ENCODE measurements at places on chromosomes 6 and 20.

GRCh38 chr6:139427199-139427598, 52.8 kb upstream of the CITED2 start:
- no peak for DNase-seq
- H3K27ac ChIP-seq, result peak overlapping the region; percentile 54
- no peaks in the 10 kb centered on the region for H3K36me3 ChIP-seq
- H3K27me3 ChIP-seq, result no peaks in the 10 kb centered on the region
- no peak overlapping the region for H3K4me3 ChIP-seq
- peaks cover 40% of the 10 kb centered on the region for H3K4me1 ChIP-seq

DNA sequence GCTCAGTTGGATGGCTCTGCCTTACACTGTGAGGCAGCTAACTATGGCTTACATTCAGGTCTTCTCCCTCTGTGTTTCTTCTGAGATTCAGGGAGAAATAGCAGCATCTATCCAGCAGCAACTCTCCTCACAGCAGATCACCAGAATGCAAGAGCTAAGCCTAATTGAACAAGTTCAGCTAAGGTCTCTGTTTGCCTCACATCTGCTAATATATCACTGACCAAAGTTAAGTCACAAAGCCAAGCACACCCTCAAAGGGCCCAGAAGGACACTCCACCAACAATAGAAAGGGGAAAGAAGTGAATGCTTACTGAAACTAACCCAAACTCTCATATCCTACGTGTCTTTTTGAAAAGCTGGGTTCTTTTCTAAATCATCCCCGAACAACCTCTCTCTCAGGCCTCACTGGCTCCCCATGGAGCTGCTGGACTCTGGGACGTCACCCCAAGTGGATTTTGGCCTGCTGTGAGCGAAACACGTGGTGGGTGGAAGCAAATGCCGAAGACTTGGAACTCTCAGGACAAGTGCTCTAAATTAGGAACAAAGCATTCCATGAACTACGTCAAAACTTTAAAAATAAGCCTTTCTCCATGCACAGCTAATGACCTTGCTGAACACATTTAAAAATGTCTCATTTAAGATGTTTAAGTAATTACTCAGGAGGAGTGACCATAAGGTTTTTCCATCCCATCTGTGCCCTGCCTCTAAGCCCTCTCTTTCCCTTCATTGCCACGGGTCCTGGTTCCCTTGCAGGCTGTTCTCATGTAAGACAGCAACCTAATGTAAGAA, 167.5 kb upstream of the PLCB4 start:
- peaks cover 13% of the 10 kb centered on the region for H3K4me1 ChIP-seq
- no peak overlapping the region for H3K27ac ChIP-seq
- no peak for DNase-seq
- peaks cover 5% of the 10 kb centered on the region for H3K36me3 ChIP-seq
- no peak overlapping the region for H3K4me3 ChIP-seq

GRCh38 chr6:35310265-35310831, 12.7 kb downstream of the DEF6 start:
- peaks cover 31% of the 10 kb centered on the region for H3K27me3 ChIP-seq
- no peaks in the 10 kb centered on the region for H3K4me1 ChIP-seq
- H3K36me3 ChIP-seq, result no peaks in the 10 kb centered on the region
- no peak overlapping the region for H3K27ac ChIP-seq
- H3K4me3 ChIP-seq, result no peak overlapping the region
- DNase-seq, result no peak

DNA sequence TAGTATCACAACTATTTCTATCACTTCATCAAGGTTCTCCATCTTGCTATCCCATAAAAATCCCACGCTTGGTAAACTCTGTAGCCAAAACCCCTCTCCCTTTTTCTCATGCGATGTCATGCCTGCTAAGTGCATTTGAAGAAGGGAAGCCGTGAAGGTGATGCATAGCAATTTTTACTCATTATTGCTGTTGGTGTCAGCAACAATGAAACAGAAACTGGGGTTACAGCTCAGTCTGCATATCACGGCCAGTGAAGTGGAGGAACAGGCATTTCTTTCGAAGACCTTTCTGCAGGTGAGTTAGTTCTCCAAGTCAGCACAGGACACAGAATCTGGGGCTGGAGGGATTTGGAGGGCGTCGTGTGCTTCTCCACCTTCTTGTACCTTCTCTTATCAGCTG, 5.8 kb downstream of the UNC93A start:
- no peak overlapping the region for H3K4me3 ChIP-seq
- H3K27ac ChIP-seq, result no peak overlapping the region
- H3K36me3 ChIP-seq, result peaks cover 8% of the 10 kb centered on the region
- H3K4me1 ChIP-seq, result peaks cover 2% of the 10 kb centered on the region

- H3K4me1 ChIP-seq, result peaks cover 37% of the 10 kb centered on the region
- H3K4me3 ChIP-seq, result peak overlapping the region; percentile 72
- no peak for DNase-seq
- no peaks in the 10 kb centered on the region for H3K36me3 ChIP-seq
Observed at GRCh38 chr6:157980288-157981131, 1.2 kb upstream of the SYNJ2 start.

DNA sequence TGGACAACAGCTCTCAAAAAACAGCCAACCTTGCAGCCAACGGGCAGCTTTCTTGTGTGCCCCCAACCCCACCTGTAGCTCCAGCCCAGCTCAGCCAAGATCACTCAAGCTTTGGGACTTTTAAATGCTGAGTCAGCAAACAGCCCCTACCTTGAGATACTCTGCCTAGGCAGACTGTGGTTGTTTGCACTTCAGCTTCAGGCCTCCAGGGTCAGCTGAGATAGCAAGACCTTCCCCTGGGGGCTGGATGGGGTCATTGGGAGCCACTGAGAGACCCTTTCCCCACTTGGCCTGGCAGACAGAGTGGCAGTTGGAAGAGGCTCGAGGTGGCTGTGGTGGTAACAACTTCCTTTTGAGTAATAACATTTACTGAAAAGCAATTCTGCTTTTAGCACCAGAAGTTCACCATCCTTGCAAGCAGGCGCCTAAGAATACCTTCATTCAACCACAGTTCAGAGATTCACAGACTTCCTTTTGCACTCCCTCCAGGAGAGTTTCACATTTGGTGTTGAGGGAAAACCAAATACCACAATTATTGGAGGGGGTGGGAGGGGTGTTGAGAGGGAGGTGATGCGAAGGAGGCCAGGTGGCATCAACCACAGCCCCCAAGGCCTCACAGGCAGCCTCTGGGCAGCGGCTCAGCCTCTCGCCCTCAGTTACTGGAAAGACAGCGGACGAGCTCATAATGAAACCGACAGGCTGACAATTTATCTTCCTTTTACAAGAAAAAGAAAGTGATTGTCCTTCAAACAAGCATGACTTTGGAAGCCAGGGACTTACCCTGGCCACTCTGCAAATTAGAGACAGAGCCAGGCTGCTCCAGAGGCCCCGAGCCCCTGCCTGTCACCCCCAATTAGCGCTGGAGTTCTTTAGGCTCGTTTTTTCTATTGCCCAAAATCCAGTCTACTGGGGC, 148.1 kb downstream of the CEBPB start:
- H3K27me3 ChIP-seq, result peaks cover 22% of the 10 kb centered on the region
- no peak for DNase-seq
- H3K27ac ChIP-seq, result no peak overlapping the region
- H3K4me1 ChIP-seq, result peaks cover 44% of the 10 kb centered on the region

GRCh38 chr6:12950976-12951375, 234.4 kb downstream of the PHACTR1 start:
- H3K27ac ChIP-seq, result no peak overlapping the region
- DNase-seq, result no peak
- no peaks in the 10 kb centered on the region for H3K36me3 ChIP-seq

DNA sequence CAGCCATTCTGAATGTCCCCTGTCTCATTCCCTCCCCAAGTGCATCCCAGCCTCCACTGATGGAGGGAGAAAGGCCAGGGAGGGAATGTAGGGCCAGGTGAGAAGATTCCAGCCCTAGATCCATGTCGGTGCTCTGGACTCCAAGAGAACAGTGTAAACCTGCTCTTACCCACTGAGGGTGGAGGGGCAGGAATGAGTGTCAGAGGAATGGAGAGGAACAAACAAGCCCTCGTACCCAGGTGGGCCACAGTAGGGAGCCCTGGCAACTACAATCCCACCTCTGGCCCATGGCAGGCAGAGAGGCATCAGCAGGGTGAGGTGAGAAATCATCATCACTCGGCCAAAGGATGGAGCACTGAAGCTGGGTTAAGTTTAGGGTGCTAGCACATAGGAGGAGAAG, 54.6 kb downstream of the STAU1 start:
- no peaks in the 10 kb centered on the region for H3K27me3 ChIP-seq
- peaks cover 10% of the 10 kb centered on the region for H3K4me1 ChIP-seq
- DNase-seq, result no peak

- H3K4me1 ChIP-seq, result no peaks in the 10 kb centered on the region
- H3K36me3 ChIP-seq, result no peaks in the 10 kb centered on the region
- peaks cover 11% of the 10 kb centered on the region for H3K27me3 ChIP-seq
- DNase-seq, result no peak
Observed at GRCh38 chr6:16591396-16592222, 169.7 kb downstream of the ATXN1 start.

DNA sequence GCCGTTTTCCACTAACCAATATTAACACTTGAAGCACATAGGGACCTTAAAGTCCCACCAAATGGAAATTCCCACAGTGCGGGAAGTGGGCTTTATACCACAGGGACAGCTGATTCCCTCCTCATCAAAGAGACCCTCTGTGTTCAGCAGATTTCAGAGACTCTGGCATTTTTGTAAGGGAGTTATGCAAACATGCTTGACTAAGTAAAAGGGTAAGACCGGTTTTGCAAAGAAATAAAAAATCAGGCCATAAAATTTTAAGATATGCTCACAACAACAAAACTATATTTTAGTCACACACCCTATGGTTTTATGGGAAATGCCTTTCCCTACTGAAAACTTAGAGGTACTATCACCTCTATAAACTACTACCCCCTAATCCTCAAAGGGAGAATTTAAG, 45.4 kb upstream of the SPTLC3 start:
- no peaks in the 10 kb centered on the region for H3K27me3 ChIP-seq
- H3K27ac ChIP-seq, result no peak overlapping the region
- no peaks in the 10 kb centered on the region for H3K36me3 ChIP-seq
- no peak for DNase-seq
- H3K4me1 ChIP-seq, result peaks cover 17% of the 10 kb centered on the region

GRCh38 chr20:25859649-25860530, 163.2 kb upstream of the ZNF337 start:
- no peaks in the 10 kb centered on the region for H3K36me3 ChIP-seq
- H3K4me1 ChIP-seq, result peaks cover 49% of the 10 kb centered on the region
- no peak overlapping the region for H3K27ac ChIP-seq
- peaks cover 74% of the 10 kb centered on the region for H3K27me3 ChIP-seq

All from nephron progenitor cell (in vitro differentiated cells).